ENCODE measurements at places on chromosomes 7 and 10. TPM values are rescaled to one million over a fixed set of nuclear protein-coding genes. Genes with fewer than 3 reads are reported as not detected.

The GPR141 gene
- not detected for total RNA-seq

The ADAP1 gene
- 18.3 TPM for total RNA-seq

GRCh38 chr7:159014297-159015062 lies 130.2 kb downstream of the VIPR2 start:
- H3K36me3 ChIP-seq = no peaks in the 10 kb centered on the region
- peaks cover 7% of the 10 kb centered on the region for H3K27me3 ChIP-seq
- no peak overlapping the region for H3K27ac ChIP-seq
- no peak overlapping the region for H3K4me3 ChIP-seq
- DNase-seq = no peak

DNA sequence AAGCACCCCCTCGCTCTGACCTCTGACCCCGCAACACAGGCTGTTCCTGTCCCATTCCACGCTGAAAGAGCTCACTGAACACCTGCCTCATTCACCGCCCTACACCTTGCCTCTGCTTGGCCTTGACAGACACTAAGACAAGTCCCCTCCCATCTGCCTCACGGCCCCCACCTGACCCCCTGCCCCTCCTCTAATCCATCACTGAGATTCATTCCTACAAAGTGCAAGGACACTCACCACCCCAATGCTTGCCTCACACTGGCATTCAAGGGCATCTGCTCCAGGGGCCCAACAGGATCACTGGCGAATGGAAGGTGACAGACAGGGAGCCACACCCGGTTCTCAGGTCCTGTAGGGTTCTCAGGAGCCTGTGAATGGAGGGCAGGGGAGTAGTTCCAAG lies 68.1 kb upstream of the NANOS1 start:
- H3K4me1 ChIP-seq = peaks cover 9% of the 10 kb centered on the region
- no peak overlapping the region for H3K27ac ChIP-seq
- peaks cover 11% of the 10 kb centered on the region for H3K27me3 ChIP-seq
